ENCODE measurements at places on chromosomes 3 and 15.

DNA sequence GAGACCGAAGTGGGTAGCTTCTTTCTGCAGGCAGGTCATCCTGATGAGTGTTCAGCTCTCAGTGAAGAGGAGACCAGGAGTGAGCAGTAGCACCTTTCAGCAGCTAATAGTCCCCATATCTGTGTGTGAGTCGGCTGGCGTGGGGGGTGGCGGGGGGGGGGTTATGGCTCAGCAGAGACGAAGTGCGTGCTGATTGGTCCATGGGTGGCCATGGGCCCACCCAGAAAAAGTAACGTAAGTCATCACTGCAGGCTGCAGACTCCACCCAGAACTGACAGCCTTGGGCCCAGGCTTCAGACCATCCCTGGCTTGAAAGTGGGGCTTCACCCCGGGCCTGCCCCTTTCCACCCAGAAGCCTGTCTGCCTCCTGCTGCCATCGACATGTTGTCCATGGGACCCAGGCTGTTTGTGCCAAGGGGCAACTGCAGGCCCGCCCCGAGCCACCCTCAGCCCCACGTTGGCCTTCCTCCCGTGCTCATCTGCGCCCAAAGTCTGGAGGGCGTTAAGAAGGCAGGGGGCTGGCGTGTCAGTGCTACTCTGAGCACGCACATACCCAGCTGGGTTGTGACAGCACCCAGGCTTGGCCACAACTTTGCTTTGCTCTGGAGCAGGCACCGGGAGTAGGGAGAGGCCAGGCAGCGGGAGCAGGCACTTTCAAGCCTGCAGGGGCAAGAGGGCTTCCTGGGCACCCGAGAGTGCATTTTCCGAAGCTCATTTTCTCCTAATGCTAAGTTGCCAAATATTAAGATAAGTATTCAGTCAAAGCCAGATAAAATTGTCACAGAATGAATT is 511.7 kb upstream of the CDIN1 start:
- no peak for DNase-seq

DNA sequence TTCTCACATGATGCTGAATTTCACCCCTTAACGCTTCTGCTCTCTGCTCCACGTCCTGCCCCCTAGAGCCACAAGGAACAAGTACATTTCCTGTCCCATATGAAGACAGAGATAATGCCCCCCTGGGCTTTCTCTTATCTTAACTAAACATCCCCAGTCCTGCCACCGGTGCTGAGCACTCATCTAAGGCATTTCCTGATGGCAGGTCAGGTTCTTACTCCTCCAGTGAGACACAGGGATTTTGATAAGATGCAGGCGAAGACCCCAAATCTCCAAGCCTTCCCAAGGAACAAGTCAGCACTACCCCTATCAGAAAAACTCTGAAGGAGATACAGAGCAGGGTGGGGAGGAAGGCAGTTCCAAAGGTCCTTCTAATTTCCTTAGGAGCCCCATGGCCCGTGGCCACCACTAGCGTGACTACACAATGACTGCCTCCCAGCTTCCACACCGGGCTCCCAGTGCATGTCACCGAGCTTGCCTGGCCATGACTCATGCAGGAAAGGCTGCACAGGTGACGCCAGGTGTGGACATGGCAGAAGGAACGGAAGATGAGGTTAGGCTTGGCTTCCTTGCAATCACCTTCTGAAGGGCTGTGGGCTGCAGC is 152.9 kb downstream of the XXYLT1 start:
- DNase-seq = no peak

DNA sequence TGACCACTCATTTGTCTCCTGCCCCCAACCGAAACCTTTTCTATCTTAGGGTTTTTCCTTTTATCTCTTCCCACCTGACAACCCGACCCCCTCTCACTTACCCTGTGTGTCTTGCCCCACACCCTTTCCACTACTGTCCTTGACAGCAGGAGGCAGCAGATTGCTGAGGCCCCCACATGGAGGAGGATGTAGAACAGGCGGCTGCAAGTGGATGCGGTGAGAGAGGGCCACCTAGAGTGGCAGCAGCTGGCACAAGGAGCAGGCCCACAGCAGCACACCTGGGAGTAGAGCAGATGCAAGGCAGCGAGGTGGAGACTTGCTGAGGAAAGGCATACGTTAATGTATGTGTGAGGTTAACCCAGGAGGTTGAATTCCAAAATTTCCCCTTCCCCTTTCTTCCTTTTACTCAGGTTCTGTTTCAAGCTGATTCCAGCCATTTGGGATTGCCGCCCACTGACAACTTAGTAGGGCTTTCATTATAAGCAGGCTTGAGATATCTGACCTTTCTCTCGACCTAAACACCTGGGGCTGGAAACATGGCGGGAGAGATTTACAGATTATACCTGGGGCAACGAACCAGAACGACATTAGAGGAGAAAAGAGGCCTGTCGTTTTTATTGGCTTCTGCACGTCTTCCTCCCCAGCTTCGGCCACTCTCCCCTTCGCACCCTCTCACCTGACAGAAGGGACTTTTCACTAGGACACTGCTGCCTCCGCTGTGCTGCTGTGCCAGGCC is 643 bp downstream of the SERINC4 start:
- DNase-seq = no peak

GRCh38 chr15:52496175-52496574 is 32.5 kb downstream of the MYO5A start:
- DNase-seq = no peak

DNA sequence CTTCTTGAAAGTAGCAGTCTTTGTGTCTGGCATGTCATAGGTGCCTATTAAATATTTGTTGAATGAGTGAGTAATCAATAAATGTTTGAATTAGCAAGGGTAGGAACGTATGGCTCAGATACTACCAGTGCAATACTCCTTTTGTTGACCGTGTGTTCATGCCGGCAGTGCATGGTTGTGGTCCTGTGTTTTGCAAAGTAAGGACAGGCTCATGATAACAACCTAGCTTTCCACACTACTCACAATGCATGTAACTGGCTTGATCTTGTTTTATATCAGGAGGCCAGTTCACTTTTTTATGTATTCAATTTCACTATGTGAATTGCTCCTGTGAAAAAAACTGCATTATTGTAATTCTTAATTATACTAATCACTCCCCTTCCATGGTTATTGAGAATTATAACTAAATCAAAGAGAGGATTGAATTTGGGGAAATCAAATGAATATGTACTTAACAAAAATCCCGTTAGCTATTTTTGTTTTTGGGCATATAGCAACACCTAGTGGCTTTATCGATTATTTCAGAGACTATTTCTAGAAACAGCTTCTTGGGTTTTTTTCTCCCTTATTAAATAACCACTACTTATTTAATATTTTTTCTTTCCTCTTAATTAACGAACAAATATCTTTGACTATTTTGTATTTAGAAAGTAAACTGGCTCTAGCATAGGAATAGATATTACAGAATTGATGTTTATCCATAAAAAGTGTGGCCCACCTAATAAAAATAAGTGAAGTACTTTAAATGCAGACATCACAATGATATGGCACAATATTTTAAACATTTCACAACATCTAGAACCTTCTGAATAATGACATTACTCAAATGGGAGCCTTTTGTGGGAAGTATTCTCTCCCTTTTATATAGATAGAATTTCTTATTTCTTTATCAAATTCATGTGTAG is 218.5 kb downstream of the BBX start:
- DNase-seq = no peak

DNA sequence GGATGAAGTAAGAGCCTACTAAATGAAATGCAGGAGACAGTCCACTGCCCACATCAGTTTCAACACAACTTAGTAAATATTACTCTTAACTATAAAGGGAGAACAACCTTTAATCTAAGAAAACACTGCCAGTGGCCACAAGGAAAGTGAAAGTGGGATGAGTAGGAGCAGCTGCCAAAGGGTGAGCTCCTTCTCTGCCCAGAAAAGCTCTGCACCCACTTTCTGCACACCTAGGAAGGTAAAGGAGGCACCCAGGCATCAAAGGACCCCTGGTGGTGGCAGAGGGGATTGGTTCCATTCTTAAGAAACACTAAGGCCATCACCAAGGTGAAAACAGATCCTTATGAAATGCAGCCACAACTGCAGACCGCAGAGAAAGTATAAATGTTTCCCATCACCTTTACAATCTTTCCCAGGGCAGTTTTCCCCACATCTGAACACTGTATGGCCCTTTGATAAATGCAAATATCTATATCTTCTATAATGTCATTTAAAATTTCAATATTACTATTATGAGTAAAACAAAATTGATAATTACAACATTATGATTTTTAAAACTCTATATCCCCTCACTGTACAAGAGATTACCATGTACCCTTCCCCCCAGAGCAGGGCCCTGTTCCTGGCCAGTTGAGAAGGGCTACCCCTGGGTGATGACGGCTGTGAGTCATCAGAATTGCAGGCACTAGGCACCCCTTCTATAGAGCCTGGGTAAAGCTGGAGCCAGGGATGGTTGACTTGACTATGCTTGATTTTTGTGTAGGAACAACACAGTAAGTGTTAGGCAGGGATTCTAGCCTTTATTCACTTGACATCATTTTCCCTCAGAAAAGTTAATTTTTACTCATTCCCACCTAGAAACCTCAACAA is 92.0 kb downstream of the SNRK start:
- DNase-seq = peak; percentile 70

DNA sequence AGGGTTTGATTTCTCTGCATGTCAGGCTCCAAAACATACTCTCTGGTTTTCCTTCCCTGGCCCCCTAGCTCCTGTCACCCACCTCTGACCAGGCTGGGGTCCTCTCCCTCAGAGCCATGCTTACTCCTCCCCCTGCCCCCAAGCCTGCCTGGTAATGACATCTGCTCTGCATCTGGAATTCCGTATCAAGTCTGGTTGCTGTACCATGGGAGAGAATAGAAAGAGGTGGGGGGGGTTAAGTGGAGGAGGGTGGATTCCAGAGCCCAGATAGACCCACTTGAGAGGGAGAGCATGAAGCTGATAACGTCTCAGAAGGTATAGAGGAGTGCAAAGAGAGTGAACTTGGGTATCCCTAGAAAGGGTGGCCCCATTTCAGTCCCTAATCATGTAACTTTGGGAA is 4.2 kb downstream of the IGDCC4 start:
- DNase-seq = no peak

GRCh38 chr3:169173231-169173630 is 490.3 kb downstream of the MECOM start:
- DNase-seq = no peak

DNA sequence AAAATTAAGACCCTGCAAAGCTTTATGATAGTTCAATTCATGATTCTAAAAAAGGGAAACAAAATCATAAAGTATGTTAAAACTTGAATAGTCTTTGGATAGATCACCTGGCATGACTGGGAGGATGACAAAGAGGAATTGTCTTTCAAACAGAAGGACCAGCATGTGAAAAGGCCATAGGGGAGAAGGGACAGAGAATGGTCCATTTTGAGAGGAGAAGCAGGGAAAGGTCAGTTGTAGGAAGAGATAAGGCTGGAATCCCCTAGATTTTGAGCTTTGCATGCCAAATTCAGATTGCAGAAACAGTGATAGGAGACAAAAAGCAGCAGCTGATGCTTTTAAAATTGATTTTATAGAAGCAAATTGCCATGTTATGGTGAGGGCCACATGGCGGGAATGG is 12.7 kb downstream of the PROS1 start:
- DNase-seq = no peak

DNA sequence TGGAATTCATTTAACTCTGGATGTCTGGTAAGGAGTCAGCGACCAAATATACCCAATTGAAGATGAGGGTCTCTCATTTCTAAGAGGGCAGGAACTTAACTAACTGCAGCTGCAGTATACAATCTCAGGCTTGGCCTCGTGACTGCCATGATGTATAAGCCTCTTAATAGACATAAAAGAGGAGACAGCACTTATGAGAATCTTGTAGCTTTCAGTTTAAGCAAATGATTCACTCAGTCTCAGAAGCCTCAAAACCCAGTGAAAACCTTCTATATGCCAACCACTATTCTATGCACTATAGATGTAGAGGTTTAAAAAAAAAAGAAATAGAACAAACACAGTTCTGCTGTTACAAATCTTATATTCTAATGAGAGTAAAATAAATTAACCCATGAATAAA is 513.9 kb downstream of the TBL1XR1 start:
- no peak for DNase-seq

DNA sequence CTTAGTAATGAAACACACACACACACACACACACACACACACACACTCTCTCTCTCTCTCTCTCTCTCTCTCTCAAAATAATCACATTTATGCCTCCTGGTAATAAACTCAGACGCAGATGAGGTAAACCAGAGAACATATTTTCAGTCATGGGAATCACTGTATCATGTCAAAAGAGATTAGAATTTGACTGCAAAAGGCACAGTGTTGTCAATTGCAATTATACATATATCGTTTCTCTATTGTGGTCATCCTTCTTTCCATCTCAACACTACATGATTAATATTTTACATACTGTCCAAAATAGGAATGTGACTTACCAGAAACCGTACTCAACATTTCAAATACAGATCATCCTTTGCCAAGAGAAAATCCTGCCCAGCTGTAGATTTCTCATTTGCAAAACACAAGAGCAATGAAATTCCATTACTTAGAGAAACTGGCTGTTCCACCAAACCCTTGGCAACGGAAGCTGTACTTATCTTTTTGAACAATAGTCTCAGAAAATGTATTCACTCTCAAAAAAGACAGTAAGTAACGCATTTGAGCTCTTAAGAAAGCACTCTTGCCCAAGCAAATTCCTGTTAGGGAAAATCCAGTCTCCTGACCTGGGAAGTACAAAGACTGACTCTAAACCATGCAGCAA is 24.3 kb downstream of the PDZRN3 start:
- DNase-seq = no peak

GRCh38 chr3:83567935-83568334 is 1390.9 kb upstream of the CADM2 start:
- no peak for DNase-seq

Measured in immature natural killer cell (primary cell).